Activated CD4-positive, CD25-positive, alpha-beta regulatory T cell treated with anti-CD3 and anti-CD28 coated beads, Interleukin-2, amount 50 U/mL, for 72 hours (primary cell): ENCODE measurements at places on chromosomes 16 and 17.

DNA sequence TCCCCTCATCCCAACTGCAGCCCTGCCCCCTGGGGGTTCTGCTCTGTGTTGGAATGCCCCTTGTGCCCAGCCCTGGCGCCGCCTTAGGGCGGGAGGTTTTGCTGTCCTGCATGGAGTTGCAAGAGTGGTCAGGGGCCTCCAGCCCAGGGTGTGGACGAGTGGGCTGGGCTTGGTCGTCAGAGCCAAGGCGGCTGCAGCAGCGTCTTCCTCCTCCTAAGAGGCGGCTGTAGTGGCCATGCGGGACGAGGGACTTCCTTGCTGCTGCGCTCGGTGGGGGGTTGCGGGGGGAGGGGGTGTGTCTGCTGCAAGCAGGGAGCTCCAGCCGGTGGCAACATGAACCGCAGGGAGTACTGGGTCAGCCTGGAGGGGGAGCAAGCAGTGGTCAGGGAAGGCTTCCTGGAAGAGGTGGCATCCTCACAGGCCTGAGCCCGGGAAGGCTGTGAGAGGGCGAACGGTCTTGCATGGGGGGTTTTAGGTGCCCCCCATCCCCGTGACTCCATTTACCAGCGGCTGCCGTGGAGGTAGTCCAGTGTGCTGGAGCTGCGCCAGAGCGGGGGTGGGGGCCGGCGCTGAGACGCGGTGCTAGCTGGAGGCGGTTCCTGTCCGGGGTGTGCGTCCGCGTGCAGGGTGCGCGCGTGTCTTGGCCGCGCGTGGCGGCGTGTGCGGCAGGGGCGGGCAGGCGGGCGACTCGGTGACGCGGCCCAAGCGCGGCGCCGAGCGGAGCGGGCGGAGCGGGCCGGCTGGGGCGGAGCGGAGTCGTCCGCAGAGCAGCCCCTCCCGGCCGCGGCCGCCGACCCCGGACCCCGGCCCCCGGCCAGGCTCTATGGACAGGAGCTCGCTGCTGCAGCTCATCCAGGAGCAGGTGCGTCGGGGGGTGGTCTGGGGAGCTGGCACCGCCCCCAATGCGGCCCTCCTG, at the start of gene RHBDL1:
Gene RHBDL1 (plus strand): TSS at position 704 of the 916 bp plus-strand sequence. CDS start 120 bp downstream, at position 824.
- no peak for DNase-seq

- DNase-seq = no peak
Observed at GRCh38 chr17:37737081-37737480, 7.8 kb downstream of the HNF1B start.

DNA sequence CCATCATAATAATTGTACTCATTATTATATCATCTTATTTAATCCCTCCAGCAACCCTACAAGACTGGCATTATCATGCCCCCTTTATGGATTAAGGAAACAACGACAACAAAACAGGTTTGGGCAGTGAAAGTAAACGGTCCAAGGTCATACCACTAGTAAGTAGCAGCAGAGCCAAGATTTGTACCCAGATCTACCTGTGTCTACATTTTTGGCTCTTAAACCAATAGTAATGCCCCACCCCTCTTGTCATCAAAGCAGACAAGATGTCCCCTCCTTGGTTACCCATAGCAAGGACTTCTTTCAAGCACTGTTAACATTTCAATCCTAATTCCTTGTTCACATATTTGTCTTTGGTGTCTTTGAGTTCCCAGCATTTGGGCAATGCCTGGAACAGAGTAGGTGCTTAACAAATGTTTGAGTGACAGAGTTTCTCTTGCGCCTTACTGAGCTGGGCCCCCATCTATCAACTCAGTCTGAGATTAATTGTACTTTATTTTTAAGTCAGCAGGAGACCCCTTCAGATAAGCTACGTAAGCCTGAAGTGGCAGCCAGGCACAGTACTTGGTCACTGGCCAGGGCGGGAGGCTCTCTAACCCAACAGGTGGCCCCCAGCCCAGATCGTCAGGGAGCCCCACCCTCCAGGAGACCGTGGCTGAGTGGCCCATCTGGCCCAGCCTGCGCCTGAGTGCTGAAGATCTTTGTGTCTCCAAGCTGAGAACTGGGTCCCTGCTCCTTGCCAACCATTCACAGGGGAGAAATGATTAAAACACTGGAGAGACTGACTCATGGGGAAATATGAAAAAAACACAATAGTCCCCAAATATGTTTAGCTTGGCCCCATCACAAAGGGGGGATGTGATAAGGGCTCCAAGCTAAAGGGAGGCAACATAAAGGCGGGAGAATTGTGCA, 75.8 kb downstream of the AXIN2 start:
- DNase-seq = no peak

DNA sequence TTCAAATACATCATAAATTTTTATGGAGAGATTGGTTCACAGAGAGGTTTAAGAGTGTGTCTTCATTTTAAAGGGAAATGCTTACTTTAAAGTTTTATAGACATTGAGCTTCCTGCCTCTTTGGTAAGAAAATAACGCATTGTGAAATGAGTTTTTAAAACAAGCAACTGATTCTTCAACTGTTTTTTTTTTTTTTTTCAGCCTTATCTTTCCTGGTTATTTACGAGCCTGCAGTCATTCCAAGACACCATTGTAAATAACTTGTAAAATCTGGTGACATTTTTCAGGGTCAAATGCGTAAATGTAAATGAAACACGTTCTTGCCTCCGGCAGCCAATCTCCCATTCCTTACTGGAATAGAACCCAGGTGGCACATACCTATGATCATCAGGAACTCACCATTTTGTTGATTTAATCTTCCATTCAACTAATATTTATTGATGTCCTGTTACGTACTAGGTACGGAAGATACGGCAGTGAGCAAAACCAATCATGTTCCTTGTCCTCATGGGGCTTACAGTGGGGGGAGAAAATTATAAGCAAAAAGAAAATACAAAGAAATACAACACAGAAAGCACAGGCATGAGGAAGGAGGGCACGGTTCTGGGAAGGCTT, 33.2 kb upstream of the CDYL2 start:
- DNase-seq = no peak

DNA sequence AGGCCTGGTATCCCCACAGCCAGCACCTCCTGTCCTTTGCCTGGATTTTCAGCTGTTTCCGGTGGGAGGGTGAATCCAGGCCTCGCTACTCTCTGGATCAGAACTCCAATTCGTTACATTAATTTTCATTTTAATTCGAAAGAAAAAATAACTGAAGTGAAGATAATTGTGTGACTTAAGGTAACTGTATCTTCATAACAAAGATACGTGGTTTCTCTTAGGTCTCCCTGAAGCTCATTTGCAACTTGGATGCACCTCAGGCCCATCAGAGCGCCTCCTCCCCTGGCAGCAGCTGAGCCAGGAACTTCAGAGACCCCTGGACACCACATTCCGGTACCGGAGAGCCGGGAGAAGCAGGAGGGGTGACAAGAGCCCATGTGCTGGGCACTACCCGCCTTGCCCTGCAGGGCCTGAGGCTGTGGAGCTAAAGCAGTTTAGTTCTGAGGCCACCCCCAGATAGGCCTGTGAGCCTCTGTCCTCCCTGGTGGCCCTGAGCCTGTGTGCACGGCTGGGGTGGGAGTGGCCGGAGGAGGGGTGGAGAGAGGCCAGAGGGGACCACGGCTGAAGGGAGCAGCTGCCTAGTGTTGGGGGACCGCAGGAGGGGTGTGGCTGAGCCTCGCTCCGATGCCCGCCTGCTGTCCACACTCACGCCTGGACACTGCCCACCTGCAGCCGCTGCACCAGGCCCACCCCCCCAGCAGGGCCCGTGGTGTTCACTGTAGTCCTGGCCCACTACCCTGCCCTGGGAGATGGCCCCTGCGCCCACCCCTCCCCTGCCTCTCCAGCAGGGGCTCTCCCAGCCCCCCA, 11.4 kb upstream of the DUS1L start:
- no peak for DNase-seq
